ENCODE measurements at places on chromosomes 6 and 20.

DNA sequence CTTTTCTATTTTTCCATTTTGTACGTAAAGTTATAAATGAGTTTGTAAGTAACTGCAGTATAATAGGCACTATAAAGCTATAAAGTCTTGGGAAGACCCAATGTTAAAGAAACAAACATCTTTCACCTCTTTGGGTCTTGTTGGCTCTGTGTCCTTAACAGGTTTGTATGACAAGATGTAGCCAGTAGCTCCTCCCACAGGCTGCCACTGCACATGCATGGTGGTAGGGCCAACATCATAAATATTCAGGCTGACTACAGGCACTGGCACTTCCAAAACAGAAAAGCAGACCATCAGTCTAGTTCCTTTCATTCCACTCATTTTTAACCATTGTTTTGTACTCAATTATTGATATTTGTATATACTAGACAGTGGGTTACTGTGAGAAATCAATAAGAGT is 59.9 kb downstream of the COL12A1 start:
- no peak for DNase-seq

- no peak for DNase-seq
Measured at GRCh38 chr6:145689529-145689928, 45.8 kb downstream of the EPM2A start.

DNA sequence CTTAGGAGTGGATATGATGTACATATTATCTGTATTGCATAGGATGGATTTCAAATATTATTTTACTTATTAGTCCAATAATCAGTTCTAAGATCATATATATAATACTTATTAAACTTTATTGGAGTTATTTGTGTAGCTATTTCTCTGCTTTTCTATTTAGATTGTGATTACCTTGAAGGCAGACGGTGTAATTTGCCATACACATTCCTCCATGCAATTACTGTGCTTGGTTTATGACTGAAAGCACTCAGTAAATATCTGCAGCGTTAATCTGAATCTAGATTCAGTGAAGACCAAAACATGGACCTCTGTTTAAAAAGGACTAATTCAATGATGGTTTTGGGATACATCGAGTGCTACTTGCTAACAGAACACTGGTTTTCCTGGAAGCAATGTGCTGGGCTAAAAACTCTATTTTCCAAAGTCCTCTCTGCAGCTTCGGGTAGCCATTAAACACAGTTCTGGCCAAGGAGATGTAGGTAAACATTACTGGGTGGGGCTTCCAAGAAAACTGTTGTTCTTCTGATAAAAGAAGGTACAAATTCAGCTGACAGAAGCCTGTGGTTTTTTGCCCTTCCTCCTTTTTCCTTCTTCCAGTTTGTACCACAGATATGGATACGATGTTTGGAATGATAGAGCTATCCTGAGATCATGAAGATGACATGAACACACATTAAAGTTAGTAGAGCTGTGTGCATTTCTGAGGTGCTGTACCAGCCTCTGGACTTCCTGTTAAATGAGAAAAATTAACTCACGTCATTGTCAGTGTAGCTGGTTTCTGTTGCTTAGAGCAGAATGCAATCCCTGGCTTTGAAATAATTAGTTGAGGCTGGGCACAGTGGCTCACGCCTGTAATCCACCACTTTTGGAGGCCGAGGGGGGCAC is 136.5 kb upstream of the NUP153 start:
- DNase-seq = no peak

DNA sequence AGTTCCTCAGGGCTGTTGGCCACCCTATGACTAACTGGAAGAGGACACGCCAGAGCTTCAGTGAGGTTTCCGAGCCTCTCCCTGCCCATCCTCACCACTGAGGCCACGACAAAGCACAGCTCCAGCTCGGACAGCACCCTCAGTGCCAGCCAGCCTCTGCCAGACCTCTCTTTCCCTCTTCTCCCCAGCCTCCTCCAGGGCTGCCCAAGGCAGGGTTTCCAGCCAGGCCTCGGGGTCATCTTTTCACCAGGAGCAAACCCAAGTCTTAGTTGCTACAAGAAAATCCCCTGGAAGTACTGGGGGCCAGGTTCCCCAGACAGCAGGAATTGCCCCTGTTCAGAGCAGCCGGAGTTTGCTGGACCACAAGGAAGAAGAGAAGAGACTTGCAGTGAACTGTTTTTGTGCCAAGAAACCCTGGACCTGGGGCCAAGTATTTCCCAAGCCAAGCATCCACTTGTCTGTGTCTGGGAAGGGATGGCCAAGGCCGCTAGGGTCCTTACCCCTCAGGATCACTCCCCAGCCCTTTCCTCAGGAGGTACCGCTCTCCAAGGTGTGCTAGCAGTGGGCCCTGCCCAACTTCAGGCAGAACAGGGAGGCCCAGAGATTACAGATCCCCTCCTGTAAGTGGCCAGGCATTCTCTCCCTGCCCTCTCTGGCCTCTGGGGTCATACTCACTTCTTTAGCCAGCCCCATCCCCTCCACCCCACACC is 41.6 kb downstream of the PLAGL2 start:
- no peak for DNase-seq

DNA sequence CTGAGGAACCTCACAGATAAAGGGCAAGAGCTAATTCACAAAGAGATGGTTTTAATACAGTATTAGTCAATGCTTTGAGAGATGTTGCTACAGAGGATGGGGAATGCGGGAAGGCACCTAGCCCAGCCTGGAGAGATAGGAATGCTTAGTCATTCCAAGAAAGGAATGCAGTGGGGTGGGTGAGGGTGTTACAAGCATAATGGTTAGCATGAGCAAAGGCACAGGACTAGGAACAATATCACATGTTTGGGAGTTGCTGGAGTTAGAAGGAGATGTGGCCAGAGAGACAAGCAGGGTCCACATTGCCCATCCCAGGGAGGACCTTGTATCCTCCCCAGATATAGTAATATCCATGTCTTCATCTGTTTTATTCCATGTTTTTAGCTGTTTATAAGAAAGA is 107.0 kb upstream of the OGFRL1 start:
- DNase-seq = no peak

DNA sequence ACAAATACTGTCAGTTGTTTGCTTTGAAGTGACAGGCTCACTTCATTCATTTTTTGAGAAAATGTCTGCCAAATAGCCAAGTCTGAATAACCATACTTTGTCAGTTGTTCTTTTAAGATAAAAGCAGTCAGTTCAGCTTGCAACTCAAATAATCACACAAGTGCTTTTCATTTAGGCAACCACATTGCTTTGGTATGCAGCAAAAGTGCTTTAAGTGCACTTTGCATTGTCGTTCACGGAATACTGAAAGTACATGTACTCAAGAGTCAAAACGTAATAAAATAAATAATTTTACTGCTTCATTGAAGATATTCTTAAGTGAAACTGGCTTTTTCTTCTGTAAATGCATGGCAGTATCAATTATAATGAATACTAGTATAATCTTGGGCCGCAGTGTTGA is 107.2 kb downstream of the MMS22L start:
- no peak for DNase-seq

DNA sequence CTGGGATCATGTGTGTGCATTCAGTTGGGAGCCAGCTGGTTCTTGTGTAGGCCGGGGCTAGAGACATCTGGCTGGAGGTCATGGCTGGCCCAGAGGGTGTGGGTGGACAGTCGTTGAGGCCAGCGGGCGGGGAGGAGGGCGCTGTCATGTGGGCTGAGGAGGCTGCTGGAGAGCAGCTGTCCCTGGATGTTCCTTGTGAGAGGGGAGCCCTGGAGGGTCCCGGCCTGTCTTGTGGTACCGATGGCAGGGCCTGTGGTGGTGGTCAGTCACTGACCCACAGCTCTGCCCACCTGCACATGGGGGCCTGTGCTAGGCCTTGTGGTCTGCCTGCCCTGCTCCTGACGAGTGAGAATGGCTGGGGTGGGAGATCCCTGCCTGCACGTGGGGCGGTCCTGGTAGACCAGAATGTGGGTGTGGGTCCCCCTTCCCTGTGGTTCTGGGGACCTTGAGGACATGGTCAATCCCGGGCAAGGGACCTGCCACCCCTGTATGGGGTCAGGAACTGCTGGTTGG is 1.9 kb upstream of the C20orf204 start:
- DNase-seq = peak; percentile 59

GRCh38 chr6:51468704-51469103 is 618.7 kb downstream of the PKHD1 start:
- no peak for DNase-seq

GRCh38 chr6:33815854-33816253 is 12.1 kb upstream of the MLN start:
- DNase-seq = peak; percentile 69

DNA sequence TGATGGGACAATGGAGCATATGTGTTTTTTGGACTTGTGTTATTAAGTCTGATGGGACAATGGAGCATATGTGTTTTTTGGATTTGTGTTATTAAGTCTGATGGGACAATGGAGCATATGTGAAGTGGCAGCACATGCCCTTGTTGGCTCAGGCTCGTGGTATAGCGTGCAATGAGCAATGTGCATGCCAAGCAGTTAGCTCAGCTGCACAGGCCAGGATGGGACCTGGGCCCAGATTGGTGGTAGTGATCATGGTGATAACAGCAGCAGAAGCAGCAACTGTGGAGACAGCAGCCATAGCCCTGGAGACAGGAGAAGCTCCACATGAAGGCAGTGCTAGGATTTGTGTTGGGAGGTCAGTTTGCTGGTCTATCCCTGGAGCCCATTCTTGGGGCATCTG is 61.1 kb downstream of the IL20RA start:
- no peak for DNase-seq

- no peak for DNase-seq
Measured at GRCh38 chr6:29729774-29730328, 6.6 kb downstream of the HLA-F start.

- no peak for DNase-seq
Measured at GRCh38 chr6:91135406-91136103, 548.7 kb upstream of the MAP3K7 start.

GRCh38 chr6:157768304-157768703 is 54.7 kb upstream of the SNX9 start:
- DNase-seq = peak; percentile 58

DNA sequence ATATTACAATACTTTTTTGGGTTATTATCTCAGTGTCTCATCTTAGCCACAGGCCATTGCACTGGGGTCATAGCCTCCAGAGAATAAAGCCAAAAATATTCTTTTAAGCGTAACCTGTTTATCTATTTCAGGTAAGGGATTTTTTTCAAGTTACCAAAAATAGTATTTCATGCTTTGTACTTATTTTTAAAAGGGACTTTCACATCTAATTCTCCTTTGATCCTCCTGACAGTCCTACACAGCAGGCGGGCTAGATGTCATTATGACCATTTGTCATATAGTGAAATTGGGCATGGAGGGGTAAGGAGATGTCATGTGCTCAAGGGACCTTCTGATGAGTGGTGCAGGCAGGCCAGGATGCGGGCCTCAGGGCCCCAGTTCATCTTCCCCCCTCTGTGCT is 68.9 kb downstream of the TBC1D7 start:
- no peak for DNase-seq

GRCh38 chr6:10300071-10300470 is 114.8 kb downstream of the TFAP2A start:
- no peak for DNase-seq

GRCh38 chr6:16305246-16305725 is 66.9 kb downstream of the GMPR start:
- no peak for DNase-seq

GRCh38 chr6:143941852-143942627 is 66.0 kb downstream of the PLAGL1 start:
- peak; percentile 86 for DNase-seq

- DNase-seq = no peak
Measured at GRCh38 chr20:52828199-52828598, 144.0 kb upstream of the TSHZ2 start.

GRCh38 chr6:1255636-1256365 is 56.1 kb upstream of the FOXQ1 start:
- DNase-seq = no peak

DNA sequence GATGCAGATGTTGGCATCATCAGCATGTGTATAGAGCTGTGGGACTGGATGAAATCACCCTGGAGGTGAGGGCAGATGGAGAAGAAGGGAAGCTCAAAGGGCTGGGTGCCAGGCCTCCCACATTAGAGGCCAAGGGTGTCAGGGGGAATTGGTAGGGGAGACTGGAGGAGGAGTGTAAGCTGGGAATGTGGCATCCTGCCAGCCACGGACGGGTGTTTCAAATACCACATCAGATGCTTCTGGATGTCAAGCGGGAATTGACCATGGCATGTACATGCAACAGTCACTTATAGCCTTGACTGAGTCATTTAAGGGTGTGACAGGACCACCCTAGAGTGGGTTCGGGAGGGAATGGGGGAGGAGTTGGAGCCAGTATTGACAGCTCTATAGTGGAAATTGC is 9.6 kb downstream of the ERGIC3 start:
- no peak for DNase-seq

DNA sequence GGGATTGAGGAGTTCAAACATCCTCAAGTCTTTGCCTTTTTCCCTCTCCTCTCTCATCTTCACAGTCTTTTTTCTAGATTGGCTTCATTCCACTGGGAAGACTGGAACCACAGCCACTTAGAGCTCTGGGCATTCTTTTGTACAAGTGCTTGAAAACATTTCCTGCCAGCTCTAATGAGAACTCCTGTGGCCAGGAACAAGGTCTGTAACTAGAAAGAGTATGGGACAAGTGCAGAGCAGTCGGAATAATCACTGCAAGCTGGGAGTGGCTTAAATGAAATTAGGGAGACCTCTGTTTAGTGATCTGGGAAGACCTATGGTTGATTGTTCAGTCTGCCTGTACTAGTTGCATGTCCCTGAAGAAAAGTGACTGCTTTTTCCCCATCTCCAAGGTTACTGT is 41.0 kb upstream of the SMIM8 start:
- no peak for DNase-seq

GRCh38 chr20:50270569-50270968 is 79.9 kb downstream of the CEBPB start:
- DNase-seq = no peak

GRCh38 chr6:137571854-137572253 is 77.7 kb upstream of the OLIG3 start:
- peak; percentile 88 for DNase-seq

DNA sequence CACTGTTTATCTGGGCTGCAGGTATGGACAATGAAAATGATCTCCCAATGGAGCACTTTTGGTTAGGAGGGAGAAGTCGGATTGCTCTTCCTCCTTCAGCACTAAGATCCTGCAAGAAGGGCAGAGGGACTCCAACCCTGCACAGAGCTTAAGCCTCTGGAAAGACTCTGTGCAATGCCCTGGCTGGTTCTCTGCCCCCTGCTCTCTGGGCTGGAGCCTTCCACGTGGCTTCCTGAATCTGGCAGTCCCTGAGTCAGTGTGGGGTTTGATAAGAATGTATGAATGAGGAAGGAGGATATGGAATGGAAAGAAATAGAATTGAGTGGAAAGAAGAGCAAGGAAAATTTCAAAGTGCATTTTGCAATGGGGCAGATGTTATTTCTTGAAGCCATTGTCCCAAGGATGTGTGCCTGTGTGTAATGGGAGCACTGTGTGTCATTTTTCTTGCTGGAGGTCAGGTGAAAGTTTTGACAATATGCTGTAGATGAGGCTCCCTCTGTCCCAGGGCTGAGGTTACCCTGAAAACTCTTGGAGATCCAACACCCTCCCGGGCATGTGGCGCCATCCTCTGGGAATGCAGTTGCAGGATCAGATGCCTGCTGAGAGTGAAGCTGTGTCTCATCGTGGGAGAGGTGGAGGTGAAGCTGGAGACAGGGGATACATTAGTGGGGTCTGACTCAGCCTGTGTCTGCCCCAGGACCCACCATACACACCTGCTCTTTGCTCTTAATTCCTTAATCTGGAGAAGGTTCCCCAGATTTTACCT is 16.3 kb upstream of the CST9L start:
- DNase-seq = no peak
